ENCODE measurements at places on chromosomes 7 and 10.

- no peak for DNase-seq
Observed at GRCh38 chr7:100088095-100088620, 611 bp upstream of the COPS6 start.

DNA sequence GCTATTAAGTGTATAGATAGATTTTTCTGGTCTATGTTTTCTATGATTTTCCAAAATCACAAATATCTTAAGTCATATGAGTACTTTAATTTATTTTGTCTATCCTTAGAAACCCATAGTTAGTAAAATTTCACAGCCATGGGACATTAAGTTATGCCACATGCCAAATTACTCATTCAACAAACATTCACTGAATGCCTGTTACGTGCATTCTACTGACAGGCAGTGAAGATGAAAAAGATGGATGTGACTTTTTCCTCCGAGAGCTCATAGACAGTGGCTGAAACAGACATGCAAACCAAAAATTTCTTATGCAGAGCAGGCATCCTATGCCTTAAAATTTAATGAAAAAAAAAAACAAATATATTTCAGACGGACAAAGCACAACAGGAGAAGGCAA, 84.9 kb downstream of the CHRM2 start:
- no peak for DNase-seq

GRCh38 chr7:136709876-136710275, 158.6 kb upstream of the CHRM2 start:
- DNase-seq = no peak

DNA sequence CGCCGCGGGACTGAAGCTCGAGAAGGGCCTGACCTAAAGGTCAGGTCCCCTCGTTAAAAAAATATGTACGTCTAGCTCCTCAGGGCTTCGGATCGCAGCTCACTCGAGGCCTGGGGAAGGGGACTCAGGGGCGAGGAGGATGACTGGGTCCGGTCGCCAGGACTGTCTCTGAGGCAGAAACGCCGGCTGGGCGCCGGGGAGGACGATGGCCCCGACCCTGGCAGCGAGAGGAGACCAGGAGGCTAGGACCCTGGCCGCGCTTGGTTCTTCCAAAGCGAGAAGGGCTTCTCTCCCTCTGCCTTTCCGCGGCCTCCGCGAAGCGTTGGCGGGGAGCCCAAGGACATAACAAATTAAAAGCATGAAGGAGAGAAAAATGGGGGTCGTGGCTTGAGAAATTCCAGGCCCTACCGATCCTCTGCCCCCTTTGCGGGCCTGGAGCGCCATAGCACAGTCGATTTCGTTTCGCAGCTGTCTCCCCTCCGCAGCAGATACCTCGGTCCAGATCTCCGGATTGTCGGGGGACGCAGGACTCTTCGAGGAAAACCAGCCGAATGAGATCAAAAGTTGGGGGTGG, 3.1 kb downstream of the NKX2-3 start:
- no peak for DNase-seq

DNA sequence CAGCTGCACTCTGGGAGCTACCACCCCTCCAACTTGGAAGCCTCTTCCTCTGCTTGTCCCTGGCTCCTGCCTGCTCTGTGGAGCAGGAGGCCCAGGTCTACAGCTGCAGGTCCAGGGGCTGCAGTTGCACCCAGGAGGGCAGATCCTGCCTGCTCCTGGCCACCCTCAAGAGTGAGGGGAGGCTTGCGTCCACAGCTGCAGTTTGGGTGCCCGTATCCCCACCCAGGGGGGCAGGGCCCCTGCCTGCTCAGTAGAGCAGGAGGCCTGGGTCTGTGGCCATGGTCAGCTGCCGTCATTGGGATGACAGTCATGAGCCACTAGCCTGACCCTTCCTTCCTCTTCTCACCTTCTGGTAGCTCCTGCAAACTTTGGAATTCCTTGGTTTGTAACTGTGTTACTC, 25.1 kb downstream of the HHEX start:
- no peak for DNase-seq

GRCh38 chr7:954330-955238, at the start of gene ADAP1:
TSS of gene ADAP1 (minus strand) at chr7:954680. CDS start at chr7:954477, 203 bp downstream.
- peak; percentile 74 for DNase-seq

DNA sequence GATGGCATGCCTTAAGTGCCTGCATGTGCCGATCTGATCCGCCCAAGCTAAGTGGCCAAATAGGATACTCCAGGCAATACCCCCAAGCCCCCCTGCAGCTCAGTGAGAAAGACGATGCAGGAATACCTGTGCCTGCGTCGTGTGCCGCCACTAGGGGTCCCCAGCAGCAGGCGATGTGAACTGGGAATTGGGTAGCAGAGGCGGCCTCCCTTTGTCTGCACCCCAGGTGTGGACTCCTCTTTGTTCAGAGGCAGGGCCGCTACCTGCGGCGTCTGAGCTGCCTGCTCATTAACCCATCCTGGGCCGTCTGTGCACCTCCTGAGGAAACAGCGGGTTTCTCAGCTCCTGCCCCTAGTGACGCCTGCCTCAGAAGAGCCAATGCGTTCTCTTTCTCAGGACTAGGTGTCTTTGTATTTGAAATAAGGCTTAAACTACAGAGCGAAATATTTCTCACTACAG, 4.8 kb upstream of the CHN2 start:
- DNase-seq = peak; percentile 68

GRCh38 chr10:21510241-21511094, 15.0 kb downstream of the SKIDA1 start:
- DNase-seq = no peak

- no peak for DNase-seq
Observed at GRCh38 chr10:125928928-125929585, 32.7 kb downstream of the FANK1 start.

DNA sequence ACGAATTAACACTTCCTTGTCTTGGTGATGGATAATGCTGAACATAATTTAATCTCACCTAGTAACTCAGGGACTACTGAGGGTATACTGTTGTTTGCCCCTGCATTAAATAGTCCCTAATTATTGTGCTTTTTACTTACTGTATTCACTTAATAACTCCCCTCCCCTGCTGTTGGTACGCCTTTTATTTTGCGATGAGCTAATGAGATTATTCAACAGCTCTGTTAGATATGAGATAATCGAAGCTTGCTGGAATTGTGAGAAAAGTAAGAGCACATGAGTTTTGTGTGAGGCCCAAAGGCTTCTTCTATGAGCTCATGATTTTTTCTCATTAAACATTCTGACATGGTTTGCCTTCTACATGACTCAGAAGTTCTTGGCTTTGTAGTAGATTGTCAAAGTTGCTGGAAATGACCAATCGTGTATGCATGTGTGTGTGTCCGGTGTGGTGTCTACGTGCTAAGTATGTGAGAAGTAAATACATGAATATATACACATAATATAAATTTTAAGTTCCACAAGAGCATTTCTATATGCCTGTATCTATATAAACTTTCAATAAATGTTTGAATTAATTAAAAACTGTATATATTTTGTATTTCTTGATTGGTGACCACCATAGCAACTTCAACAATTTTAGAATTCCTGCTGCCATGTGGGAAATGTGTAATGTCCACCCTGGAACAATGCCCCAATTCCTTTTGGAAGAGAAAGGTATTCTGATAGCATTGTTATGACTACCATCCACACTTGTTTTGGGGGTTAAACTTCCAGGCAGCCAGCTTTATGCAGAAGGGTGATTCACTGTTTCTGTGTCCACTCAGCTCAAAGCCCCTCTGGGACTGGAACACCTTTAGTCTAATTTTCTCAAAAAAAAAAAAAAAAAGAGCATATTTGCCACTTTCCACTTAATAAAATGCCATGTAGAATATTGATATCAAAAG, 106.2 kb downstream of the SAMD9 start:
- DNase-seq = no peak

DNA sequence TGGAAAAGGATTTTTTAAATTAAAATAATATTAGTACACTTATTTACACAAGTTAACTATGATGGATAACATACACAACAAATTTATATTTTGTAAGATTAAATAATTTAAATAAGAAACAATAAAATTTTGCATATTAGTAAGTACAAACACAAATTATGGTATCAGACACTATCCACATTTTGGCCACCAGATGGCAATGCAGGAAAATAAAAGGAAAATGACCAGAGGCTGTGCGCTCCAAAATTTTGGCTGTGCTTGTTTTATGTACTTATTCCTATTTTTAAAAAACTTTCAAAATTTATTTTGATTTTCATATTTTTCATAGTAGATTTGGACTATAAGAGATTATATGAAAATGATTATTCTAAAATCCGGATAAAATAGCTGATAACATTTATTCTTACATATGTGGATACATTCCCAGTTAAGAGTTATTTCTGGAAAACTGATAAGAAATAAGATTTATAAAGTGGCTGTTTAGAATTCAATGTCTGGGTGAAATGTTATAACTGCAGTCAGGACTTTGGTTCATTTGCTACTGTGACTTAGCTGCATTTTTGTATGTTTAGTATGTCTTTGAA, 274.7 kb upstream of the HGF start:
- peak; percentile 7 for DNase-seq

- DNase-seq = no peak
Observed at GRCh38 chr10:43430926-43431663, 5.8 kb upstream of the ZNF487 start.

GRCh38 chr10:21010615-21011014, 113.5 kb upstream of the NEBL start:
- no peak for DNase-seq

GRCh38 chr10:7533657-7534479, 123.0 kb upstream of the SFMBT2 start:
- no peak for DNase-seq

- DNase-seq = peak; percentile 21
Observed at GRCh38 chr7:44982535-44982923, 3.7 kb upstream of the MYO1G start.

DNA sequence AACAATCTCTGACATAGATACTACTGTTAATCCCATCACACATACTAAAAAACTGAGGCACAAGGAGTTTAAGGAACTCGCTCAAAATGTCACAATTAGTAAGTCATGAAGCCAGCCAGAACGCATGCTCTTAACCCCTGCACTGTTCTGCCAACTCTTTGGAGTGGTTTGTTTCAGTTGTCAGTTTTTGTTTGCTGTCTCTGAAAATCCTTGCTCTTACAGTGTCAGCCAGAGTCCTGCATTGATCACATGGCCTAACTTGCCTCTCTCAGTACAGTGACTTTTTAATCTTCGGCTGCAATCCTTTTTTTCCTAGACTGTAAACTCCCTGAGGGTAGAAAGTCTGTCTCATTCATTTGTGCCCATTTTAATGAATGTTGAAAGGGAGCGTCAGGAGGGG, 753.8 kb downstream of the AUTS2 start:
- DNase-seq = no peak

- no peak for DNase-seq
Observed at GRCh38 chr10:69498711-69499471, 47.6 kb downstream of the TSPAN15 start.

- DNase-seq = no peak
Observed at GRCh38 chr7:110209884-110210283, 881.0 kb upstream of the LRRN3 start.

DNA sequence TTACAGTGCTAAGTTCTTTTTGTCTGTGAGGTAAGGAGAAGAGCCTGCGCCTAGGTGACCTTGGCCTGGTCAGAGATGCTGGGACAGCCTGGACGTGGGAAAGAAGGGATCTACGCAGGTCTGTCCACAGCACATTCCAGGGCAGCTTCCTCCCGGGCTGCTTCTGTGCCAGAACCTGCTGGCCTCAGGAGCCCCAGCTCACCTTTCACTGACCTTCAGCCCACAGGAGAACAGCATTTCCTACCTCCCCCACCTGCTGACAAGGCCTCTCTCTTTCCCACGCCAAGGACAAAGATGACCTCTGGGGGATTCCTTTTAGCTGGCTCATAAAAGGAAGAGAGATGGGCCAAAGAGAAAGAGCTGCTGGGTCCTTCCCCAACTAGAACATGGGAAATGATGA, 260.6 kb downstream of the KCNMA1 start:
- DNase-seq = no peak

DNA sequence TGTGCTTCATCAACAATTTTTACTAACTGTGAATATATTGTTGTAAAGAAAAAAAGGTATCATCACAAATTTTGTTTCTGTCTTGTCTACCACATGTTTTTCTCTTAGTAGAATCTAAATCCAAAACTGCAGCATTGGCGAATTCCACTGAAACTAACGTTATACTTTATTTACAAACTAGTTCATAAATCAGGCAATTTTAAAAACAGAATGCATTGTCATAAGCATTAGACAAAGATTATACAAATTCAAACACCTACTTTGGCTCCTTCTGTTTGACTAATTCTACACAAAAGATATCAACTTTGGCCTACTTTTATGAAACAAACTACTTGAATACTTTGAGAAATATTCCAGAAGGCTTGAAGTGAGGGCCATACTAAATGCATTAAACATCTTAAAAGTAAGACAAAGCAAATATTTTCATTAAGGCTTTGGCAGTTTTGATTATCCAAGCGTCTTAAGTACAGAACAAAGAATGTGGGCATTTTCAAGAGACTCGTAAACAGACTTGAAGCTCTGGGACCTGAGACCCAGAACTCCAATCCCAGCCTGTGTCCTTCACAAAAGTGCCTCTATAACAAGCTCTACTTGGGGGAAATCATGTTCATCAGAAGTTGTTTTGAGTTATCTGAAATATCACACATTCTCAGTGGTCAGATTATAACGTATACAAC, 81.0 kb downstream of the CPVL start:
- DNase-seq = no peak

DNA sequence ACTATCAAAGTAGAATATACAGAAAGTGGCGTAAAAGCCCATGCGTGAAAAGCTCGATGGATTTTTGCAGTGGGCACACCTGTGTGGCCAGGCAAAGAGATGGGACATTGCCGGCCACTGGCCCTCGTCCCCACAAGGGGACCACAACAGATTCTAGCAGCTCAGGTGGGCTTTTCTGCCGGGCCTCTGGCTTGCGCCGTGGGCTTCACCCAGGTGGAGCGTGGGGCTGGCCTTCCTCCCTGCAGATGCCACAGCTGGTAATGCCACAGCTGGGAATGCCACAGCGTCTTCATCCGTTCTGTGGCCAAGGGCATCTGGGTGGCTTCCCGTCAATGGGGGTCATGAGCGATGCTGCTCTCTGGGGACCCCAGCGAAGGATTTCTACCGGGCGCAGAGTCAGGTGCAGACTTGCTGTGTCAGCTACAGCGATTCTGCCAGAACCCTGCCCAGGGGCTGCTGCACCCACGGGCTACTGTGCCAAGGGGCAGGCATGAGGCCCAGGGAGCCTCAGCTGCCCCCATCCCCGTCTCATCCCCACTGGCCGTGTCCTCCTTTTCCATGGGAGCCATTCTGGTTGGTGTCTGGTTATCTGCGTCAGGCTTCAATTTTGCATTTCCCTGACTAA, 52.5 kb upstream of the NKX6-2 start:
- DNase-seq = no peak

GRCh38 chr7:133828906-133829305, 298.2 kb upstream of the LRGUK start:
- DNase-seq = no peak

DNA sequence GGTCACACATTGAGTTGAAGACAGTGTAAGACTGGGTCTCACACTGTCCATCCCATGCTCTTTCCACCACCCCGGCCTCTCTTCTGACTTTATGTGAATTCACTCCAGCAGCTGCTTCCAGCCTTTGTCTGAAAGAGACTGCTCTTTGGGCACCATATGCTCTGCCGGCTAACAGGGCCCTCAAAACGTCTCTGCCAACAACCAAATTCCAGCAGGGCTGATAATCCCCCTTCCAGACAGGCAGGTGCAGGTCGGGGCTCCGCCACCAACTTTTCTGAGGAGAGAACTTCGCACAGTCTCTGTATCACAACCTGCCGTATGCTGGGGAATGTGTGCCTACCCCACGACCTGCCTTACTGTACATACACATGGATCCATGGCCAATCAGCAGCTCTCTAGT, 64.3 kb downstream of the PLXNA4 start:
- no peak for DNase-seq

All from stimulated activated CD4-positive, alpha-beta T cell treated with anti-CD3 and anti-CD28 coated beads, Interleukin-15, amount 100 ng/mL, for 24 hours (primary cell).